ENCODE measurements at places on chromosomes 4 and X.

GRCh38 chr4:12439633-12440305 lies 1011.1 kb upstream of the HS3ST1 start:
- no peak for DNase-seq

DNA sequence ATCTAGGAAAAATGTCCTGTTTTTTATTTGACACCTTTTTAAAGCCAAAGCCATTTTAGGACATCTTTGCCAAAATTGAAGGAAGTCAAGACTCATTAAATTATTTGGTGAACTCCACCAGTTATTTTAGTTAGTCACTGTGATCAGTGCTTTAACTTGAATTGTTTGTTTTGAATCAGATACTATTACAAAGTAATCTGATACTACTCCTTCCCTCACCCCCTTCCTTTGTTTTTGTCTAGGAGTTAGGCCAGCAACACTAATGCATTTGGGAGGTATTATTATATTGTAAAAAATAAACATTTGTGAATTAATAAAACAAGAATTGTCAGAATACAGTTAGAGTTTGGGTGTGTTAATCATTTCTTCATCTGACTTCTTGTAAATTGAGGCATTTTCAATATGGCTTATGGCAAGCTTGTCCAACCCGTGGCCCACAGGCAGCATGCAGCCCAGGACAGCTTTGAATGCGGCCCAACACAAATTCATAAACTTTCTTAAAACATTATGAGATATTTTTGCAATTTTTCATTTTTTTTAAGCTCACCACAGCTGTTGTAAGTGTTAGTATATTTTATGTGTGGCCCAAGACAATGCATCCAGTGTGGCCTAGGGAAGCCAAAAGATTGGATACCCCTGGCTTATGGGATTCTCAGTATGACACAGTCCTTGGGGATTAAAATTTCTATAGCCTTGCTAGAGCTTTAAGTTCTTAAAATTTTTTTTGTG lies 182.2 kb downstream of the BMPR1B start:
- no peak for DNase-seq

GRCh38 chrX:12947545-12948235 lies 27.2 kb upstream of the TMSB4X start:
- peak; percentile 37 for DNase-seq

- DNase-seq = no peak
Measured at GRCh38 chr4:5024673-5025072, 5.4 kb upstream of the CYTL1 start.

- DNase-seq = no peak
Measured at GRCh38 chr4:123497340-123497739, 100.7 kb downstream of the SPRY1 start.

DNA sequence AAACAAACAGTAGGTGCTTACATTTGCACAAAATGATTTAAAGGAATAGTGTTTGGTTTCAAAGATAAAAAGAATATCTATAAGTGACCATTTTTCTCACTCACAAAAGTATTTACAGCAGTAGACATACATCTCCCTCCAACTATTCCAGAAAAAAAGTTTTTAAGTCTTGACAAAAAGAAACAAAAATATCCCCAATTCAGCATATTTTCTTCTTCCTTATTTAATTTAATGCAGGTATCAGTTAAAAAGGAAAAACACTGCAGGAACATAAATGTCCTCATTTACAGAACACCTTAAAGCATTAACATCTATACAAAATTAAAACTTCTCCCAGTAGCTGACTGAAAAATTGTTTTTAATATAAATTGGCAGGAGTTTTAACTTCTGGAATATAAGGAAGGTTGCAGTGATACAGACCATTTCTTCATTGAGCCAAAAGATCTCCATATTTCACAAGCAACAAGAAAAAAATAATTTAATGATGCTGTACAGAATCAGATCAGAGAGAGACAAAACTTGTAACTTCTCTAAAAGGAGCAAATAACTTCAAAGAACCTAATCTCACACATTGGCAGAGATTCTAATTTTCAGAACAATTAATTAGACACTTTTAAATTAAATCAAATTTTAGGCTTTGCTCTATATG lies 4.3 kb downstream of the MAB21L2 start:
- DNase-seq = no peak

GRCh38 chr4:38673130-38673978 lies 9.4 kb downstream of the KLF3 start:
- no peak for DNase-seq

GRCh38 chrX:13748486-13748885 lies 13.9 kb downstream of the OFD1 start:
- DNase-seq = no peak

DNA sequence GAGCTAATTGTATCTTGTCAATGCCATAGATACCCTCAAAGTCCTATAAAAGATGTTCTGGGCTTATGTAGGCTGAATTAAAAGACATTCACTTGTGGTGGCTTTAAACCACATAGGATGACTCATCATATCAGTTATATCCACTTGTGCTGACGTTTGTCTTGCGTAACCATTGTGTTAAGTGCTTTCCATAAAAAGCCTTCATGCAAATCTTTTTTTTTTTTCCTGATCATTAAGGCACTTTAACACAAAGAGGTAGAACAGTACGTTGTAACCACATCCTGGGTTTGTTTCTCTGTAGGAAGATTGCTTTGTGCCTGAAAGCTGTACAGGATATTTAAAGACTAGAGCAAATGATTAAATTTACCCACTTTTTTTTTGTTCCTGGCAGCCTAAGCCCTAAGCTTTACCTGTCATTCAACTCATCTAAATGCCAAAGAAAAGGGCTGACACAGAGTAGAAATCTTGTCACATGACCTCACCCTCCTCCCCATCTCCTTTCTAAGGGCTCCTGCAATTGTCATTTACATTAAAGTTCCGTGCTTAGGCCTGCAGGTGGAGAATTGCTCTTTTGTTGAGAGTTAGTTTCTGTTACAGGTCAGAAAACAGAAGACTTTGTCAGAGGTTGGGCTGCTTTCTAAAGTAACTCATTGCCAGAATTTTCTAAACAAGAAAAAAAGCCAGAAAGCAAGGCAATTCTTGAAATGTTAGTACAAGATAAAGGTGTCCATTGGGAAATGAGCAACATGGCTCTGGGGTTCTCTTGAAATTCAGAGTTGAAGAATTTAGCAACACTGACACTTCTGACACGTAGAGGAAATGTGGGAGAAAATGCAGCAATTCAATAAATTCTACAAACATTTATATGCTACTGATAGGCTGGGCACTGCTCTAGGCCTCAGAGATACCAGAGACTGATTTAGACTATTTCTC lies 555.6 kb downstream of the PPARGC1A start:
- DNase-seq = no peak

DNA sequence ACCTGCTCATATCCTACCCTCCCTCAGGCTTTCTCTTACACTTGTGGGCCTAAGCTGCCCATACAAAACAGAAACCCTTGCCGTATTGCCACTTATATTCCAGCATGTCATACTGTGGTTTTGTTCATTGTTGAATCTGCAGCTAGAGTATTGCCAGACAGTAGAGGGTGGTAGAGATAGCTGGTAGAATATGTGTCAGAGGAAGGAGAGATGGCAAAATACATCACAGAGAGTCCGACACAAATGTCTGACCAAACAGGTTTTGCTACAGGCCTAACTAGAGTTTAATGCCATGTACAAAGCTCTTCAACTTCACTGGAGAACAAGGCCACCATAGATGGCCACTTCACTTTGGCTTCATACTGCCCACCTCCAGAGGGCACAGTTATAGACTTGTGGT lies 160.1 kb downstream of the EFHC2 start:
- DNase-seq = no peak

GRCh38 chr4:128830906-128831503 lies 21.5 kb downstream of the JADE1 start:
- DNase-seq = no peak

GRCh38 chrX:141278306-141278705 lies 36.0 kb upstream of the SPANXC start:
- DNase-seq = peak; percentile 3

DNA sequence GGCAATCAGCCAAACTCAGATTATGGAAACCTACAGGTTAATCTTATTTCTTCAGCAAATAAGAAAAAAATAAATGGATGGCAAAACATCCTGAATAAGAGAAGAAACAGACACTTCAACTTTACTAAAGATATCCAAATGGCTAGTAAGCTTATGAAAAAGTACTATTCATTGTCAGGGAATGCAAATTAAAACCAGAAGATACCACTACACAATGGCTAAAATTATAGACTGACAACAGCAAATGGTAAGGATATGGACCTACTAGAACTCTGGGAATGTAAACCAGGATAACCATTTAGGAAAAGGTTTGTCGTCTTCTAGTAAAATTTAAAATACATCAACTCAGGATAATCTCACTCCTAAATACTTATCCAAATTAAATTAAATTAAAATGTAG lies 24.3 kb downstream of the GRSF1 start:
- no peak for DNase-seq

GRCh38 chr4:55866973-55867574 lies 13.6 kb downstream of the EXOC1 start:
- peak; percentile 16 for DNase-seq

- no peak for DNase-seq
Measured at GRCh38 chr4:145679520-145679919, 426 bp upstream of the C4orf51 start.

DNA sequence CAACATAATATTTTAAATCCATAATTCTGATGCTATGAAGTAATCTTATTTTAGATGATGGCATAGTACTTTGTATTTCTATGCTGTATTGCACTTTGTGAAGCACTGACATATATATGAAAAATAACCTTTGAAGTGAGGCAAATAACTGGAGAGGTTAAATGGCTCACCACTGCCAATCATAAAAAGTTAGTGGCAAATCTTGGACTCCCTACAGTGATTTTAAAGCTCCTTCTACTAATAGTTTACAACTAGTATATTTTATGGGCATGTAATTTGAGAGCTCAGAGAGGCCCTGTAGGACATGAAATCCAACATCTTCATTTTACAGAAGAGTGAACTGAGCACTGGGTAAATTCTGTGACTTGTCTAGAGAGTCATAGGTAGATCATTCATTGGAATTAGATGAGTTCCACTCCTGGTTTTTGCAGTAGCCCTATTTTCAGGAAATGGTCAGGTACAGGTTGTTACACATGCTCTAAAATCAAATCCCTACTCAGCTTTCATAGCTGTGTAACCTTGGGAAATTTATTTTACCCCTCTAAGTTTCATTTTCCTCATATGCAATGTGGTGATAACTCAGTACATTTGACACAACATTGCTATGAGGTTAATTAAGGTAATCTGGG lies 804 bp upstream of the GC start:
- DNase-seq = no peak

GRCh38 chrX:107678957-107679740 lies 50.8 kb downstream of the PRPS1 start:
- DNase-seq = no peak

DNA sequence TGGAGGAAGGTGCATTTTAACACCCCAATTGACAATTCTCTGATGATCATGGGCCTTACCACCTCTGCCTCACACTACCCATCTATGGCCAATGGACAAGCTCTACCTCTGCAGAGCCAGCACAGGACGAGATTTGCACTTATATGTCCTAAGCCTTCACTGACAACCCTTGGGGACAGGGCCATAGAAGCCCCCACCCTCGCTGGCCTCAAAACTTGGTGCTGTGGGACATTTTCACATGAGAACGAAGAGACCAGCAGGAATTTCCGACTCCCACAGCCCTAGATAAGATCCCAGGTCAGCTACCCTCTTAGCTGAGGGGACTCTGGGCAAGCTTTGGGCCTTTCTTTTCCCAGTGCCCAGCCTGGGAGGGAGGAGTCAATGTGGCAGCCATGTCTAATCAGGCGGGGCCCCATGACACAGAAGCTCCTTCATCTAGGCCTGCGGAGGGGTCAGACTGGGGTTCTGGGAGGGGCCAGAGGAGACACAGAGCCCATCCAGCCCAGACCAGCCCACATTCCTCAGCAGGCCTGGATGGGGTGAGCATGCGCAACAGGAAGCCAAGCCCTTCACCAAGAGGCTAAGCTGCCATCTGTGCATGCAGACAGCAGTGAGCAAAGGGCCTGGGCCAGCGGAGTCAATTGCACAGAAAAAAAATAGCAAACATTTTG lies 12.1 kb downstream of the PJA1 start:
- DNase-seq = peak; percentile 6

- DNase-seq = no peak
Measured at GRCh38 chr4:48445704-48446103, 37.4 kb upstream of the SLC10A4 start.

- DNase-seq = no peak
Measured at GRCh38 chr4:143549928-143550327, 36.4 kb downstream of the SMARCA5 start.

- no peak for DNase-seq
Measured at GRCh38 chrX:642436-643240, 12.0 kb downstream of the SHOX start.

GRCh38 chr4:41361794-41362526 lies 105.2 kb downstream of the UCHL1 start:
- DNase-seq = peak; percentile 50

DNA sequence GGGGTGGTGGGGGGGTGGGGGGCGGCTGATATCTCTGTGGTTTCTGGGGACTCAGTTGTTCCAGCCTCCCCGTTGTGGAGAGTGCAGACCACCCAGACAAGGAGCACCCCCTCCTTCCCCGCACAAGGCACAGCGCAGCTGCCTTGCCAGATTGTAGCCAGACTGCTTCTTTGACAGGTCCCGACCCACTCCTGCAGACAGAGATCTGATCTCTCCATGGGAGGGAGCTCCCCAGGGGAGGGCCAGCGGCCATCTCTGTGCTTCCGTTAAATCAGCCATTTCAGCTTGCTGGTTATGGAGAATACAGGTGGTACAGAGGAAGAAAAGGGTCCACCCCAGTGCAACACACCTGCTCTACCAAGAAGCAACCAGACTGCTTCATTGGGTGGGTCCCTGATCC lies 80.8 kb downstream of the FGF16 start:
- no peak for DNase-seq

GRCh38 chr4:184268584-184269160 lies 51.0 kb upstream of the ENPP6 start:
- DNase-seq = no peak

DNA sequence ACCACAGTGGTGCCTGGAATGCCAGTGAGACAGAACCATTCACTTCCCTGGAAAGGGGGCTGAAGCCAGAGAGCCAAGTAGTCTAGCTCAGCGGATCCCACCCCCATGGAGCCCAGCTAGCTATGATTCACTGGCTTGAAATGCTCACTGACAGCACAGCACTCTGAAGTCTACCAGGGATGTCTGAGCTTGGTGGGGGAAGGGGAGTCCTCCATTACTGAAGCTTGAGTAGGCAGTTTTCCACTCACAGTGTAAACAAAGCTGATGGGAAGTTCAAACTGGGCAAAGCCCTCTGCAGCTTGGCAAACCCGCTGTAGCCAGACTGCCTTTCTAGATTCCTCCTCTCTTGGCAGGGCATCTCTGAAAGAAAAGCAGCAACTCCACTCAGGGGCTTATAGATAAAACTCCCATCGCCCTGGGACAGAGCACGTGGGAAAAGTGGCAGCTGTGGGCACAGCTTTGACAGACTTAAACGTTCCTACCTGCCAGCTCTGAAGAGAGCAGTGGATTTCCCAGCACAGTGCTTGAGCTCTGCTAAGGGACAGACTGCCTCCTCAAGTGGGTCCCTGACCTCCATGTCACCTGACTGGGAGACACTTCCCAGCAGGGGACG lies 32.0 kb downstream of the NAP1L2 start:
- DNase-seq = no peak

GRCh38 chr4:139815778-139816601 lies 150.4 kb downstream of the MGST2 start:
- DNase-seq = no peak
